NAMALWA (cell line): ENCODE measurements at places on chromosomes 4 and X.
A peak's percentile ranks its signal among the peaks of the same experiment; 100 is the strongest.

DNA sequence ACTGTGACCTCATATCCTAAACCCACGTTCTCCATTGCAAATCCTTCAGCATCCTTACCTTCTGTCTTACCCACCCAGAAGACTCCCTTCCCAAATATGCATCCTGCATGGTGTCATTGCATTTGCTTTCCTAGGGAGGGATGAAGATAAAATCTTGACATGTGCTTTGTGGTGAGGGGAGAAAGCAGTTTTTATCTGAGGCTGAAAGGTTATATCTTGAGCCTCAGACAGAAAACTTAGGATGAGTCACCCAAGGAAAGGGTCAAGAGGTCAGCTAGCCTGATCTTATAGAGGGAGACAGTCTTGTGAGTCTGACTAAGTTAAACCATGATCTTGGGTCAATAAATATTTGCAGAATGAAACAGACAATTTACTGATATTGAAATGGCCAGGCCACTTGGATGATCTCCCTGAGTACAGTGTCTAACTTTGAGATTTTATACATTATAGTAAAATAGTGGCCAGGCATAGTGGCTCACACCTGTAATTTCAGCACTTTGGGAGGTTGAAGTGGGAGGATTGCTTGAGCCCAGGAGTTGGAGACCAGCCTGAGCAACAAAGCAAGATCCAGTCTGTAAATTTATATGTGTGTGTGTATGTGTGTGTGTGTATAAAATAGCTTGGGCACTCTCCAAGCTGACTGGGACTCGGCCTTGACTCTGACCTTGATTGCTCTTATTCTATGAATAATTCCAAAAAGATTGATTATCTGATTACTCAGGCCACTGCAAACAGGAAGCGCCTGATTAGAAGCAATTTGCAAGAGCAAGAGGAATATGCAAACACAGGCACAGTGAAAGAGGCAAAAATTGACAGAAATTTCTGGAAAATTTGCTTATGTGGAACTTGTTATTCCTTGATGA is 15.4 kb upstream of the FAM9C start:
- DNase-seq = no peak

DNA sequence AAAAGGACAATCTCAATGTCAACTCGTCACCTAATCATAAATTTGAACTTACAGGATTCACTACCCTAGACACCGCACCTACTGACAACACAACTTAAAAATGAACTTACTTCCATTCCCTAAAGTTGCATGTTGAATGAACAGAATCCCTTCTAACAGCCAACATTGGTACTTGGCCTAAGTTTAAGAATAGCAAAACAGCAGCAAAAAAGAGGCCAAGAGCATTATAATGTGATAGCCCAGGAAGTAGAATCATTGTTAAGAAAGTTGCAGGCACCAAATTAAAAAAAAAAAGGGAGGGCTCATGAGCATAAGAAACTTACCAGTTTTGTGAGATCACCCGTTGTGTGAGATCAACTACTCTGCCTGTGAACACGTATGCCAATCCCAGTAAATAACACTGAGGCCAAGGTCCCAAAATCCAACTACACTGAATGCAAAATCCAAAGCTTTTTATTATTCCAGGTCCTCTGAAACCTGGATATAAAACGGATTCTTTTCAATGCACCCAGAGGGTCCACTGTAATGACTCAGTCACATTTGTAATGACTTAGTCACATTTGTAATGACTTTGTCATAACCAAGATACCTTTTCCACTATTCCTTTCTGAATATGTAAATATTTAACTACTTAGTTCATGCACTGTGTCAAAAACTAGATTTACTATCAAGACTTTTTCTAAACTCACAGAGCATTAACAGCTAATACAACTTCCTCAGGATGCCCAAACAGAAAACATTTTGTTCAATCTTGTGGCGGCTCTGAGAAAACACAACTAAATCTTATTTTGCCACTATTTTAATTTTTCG is 6.8 kb downstream of the HNRNPDL start:
- DNase-seq = peak; percentile 63

DNA sequence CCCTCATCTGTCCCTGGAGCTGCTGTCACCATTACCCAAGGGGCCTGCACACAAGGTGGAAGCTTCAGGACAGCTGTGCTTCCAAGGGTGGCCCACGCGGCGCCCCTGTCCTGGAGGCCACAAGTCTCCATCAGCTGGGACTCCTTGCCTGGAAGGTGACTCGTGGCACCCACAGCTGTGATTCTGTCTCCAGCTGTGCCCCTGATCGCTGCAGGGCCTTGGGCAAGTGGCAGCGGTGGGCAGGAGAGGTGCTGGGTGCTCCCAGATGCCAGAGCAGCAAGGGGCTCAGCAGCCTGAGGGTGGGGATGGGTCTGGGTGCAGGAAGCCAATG is 9.0 kb upstream of the DUSP9 start:
- DNase-seq = no peak

DNA sequence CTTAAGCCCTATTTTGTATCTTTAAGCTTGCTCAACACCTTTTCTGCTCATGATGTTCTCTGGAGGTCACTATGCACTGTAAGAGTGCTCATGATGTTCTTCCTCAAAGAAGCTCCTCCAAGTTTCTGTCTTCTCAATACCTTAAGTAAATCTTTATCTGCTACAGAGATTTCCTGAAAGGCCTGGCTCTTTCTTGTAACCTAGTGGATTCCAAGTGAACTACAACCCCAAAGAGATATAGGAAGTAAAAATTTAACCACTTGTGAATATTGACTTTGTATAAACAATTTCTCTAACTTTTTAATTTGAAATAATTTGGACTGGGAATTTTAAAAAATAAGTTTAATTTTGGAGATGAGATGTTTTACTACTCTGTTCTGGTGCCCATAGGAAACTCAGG is 39.3 kb upstream of the XK start:
- DNase-seq = peak; percentile 22

- DNase-seq = no peak
Measured at GRCh38 chrX:11546917-11547316, 118.8 kb downstream of the ARHGAP6 start.

DNA sequence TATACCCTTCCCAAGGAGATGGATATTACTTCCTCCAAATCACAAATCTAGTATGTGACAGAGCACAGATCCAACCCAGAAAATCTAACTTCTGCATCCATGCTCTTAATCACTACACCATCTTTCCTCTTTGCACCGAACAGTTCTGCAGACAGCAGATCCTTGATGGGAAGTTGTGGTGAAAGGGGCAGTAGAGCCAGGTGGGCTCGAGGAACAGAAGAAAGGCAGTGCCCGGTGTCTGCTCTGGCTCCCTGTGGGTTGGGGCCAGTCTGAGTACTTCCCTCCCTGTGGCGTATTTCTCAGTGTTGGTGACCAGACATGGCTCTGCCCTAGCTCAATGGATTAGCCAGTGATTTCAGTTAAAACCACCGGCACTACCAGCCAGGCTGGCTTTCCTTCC is 15.3 kb downstream of the HOPX start:
- DNase-seq = no peak
